ENCODE measurements at places on chromosomes 13 and 19.

DNA sequence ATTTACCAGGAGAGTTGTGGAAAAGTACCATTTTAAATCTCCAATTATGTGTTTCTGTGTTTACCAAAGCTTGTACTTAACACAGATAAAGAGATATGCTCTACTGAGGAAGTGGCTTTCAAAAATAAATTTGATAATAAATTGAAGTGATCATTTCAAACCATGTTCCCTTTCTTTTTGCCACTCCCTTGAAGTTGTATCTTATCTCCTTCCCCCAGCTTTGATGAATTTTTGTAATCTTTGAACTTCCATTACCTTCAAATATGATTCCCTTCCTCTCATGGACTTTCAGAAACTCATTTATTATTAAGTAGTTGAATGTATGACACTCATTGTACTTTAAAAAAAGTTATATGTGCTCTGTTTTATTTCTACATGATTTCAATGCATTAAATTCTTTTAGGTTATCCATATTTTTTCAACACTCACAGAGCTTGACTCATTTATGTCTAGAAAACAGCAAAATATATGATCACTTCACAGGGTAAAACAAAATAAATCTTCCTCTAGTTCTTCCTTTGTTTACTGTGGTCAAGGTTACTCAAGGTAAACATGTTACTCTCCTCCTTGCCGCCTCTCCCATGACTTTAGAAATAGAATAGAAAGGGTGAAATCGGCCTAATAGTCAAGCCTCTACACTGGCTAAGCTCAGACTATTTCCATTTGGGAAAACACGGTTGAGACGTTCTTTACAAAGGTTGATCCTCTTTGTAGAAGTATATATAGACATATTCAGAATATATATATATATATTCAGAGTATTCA lies 251.2 kb upstream of the SPRY2 start:
- no peaks in the 10 kb centered on the region for H3K27me3 ChIP-seq
- peaks cover 26% of the 10 kb centered on the region for H3K4me1 ChIP-seq
- no peaks in the 10 kb centered on the region for H3K36me3 ChIP-seq
- peak overlapping the region; percentile 76 for H3K27ac ChIP-seq

GRCh38 chr13:106675311-106675710 lies 107.4 kb upstream of the ARGLU1 start:
- no peak overlapping the region for H3K4me3 ChIP-seq
- H3K27me3 ChIP-seq: no peaks in the 10 kb centered on the region
- no peak overlapping the region for H3K27ac ChIP-seq
- no peak for DNase-seq

GRCh38 chr13:75585153-75585552 lies 35.6 kb downstream of the UCHL3 start:
- H3K4me3 ChIP-seq: no peak overlapping the region
- H3K36me3 ChIP-seq: peaks cover 52% of the 10 kb centered on the region
- no peak for DNase-seq

- H3K4me3 ChIP-seq: no peak overlapping the region
- no peaks in the 10 kb centered on the region for H3K27me3 ChIP-seq
- no peaks in the 10 kb centered on the region for H3K36me3 ChIP-seq
- H3K27ac ChIP-seq: no peak overlapping the region
- peaks cover 10% of the 10 kb centered on the region for H3K4me1 ChIP-seq
- no peak for DNase-seq
Measured at GRCh38 chr13:80946008-80946802, 605.3 kb upstream of the SPRY2 start.

DNA sequence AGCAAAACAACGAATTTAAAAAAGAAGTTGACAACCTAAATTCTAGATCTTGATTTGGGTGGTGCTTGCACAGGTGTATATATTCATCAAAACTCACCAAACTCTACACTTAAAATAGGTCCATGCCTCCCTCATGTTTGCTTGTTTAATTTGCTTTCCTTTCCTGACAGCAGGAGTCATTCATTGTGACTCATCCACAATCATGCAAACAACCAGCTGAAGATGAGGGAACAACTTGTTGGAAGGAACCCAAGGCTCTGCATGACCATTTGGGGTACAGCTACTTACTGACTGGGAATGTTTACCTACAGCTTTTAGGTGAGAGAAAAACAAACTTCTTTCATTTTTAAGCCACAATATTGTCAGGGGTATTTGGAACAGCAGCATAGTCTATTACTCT lies 96.6 kb downstream of the RXFP2 start:
- no peaks in the 10 kb centered on the region for H3K36me3 ChIP-seq
- no peaks in the 10 kb centered on the region for H3K4me1 ChIP-seq
- DNase-seq: no peak
- no peak overlapping the region for H3K4me3 ChIP-seq
- peaks cover 19% of the 10 kb centered on the region for H3K27me3 ChIP-seq

DNA sequence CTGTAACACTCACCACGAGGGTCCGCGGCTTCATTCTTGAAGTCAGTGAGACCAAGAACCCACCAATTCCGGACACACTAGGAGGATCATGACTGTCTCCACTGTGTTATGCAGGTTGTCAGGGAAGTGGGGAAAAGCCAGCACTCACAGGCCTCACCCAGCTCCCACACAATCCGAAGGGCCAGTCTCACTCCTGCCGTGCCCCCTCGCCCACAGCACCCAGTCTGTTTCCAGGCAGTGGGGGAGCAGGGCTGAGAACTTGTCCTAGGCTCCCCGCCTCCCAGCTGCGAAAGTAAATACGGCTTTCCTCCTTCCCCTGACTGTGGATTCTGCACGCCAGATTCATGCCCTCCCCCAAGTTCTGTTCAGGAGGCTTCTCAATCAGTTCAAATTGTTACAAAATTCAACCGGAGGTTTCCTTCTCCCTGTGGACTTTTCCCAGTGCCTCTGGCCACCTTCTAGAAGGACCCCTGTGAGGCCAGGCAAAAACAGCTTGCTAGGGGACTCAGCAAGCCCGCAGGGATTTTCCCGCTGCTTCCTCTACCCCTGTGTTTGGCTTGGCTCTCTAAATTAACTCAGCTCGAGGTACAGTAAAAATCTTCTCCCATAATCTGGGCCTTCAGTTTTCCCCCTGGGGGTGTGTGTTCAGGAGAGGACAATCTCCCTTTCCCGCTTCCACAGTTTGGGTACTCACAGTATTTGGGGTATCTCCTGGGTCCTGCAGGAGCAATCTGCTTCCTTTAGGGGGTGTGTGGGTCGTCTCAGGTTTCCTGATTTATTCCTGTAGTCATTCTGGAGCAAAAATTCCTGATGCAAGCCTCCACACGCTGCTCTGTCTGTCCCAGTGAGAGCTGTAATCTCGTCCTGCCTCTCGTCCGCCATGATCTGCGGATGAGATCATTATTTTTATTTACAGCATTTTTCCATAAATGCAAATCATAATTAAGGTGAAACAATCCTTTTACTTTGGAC lies 899.8 kb downstream of the GPC5 start:
- H3K27me3 ChIP-seq: peaks cover 4% of the 10 kb centered on the region
- H3K27ac ChIP-seq: peak overlapping the region; percentile 92
- no peaks in the 10 kb centered on the region for H3K36me3 ChIP-seq
- DNase-seq: no peak
- peaks cover 9% of the 10 kb centered on the region for H3K4me1 ChIP-seq

DNA sequence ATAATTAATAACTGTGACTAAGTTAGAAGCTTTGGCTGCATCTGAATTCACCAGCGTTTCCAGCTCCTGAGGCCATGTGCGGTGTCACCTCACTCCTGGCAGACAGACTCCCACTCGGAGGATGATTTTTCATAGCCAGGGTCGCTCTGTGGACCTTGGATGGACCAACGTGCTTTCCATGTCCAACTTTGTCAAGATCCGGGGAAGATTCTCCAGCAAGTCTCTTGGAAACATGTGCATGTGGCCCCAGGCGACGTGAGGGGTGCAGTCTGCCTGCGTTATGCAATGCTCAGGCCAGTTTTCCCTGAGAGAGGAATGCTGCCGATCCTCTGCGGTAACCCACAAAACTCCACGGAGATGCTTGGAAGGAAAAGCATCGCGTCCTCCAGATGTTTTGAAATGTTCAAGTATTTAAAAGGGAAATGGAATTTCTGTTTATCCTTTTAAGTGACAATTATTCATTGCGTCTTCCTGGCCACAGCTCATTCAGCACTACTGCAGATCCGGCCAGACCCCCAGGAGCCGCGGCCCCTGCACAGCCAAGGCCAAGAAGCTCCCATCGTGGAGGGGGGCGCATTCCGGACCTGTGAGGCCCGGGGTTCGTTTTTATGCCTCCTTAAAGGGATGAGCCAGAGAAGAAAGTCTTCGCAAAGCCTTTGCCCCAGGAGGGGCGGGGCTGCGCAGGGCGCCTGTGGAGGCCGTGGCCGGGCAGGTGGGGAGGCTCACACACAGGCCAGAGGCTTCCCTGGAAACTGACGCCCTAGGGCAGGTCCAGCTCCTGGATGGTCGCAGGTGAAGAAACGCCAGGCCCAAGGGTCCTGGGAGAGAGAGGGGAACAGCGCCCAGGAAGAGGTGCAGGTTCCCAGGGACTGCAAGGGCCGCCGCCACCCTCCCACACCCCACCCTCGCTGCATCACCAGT lies 46.0 kb downstream of the C13orf46 start:
- H3K27ac ChIP-seq: no peak overlapping the region
- peaks cover 7% of the 10 kb centered on the region for H3K27me3 ChIP-seq
- H3K4me3 ChIP-seq: no peak overlapping the region
- no peaks in the 10 kb centered on the region for H3K36me3 ChIP-seq

DNA sequence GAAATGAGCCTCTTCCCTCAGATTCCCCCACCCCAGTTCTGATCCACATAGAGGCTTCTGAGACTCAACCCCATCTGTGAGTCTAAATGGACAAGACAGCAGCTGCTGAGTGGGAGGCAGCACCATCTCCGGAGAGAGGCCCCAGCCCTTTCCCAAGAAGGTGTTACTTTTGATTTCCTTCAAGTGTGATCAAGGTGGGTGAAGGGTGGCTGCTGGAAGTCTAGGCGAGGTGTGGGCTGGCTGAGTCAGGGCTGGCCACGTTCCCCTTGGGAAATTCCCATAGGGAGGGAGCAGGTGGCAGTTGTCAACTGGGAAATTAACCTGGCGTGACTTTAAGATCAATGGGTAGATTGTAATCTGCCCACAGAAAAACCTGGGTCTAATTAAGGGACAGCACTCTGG lies 148.0 kb downstream of the FOXO1 start:
- H3K27me3 ChIP-seq: peaks cover 6% of the 10 kb centered on the region
- H3K4me1 ChIP-seq: no peaks in the 10 kb centered on the region
- H3K4me3 ChIP-seq: no peak overlapping the region
- DNase-seq: no peak

GRCh38 chr13:85013006-85013405 lies 786.2 kb downstream of the SLITRK6 start:
- no peaks in the 10 kb centered on the region for H3K4me1 ChIP-seq
- H3K27ac ChIP-seq: no peak overlapping the region
- no peak for DNase-seq
- no peaks in the 10 kb centered on the region for H3K36me3 ChIP-seq
- H3K4me3 ChIP-seq: no peak overlapping the region

- peaks cover 11% of the 10 kb centered on the region for H3K27me3 ChIP-seq
- H3K4me3 ChIP-seq: no peak overlapping the region
- no peaks in the 10 kb centered on the region for H3K36me3 ChIP-seq
- no peaks in the 10 kb centered on the region for H3K4me1 ChIP-seq
- H3K27ac ChIP-seq: no peak overlapping the region
- DNase-seq: peak; percentile 20
Measured at GRCh38 chr19:31548941-31549340, 199.7 kb upstream of the TSHZ3 start.

DNA sequence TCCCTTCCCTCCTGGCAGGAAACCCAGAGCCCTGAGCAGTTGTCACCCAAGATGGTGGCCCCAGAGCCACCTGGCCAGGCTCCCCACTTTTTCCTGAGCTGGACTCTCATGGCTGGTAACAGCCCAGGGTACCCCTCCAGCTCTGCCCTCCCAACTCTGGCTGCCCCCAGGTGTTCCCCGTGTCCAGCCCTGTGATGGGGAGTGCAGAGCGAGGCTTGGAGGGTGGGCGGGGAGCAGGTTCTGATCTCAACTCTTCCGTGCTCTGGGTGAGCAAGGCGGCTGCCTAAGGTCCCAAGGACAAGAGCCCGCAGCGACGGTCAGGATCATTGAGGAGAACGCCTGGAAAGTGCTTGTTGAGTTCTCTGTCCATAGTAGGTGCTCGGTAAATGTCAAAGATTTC lies 54.7 kb upstream of the GAS6 start:
- DNase-seq: no peak
- H3K27ac ChIP-seq: no peak overlapping the region
- peaks cover 5% of the 10 kb centered on the region for H3K36me3 ChIP-seq
- H3K27me3 ChIP-seq: peaks cover 22% of the 10 kb centered on the region
- H3K4me1 ChIP-seq: peaks cover 5% of the 10 kb centered on the region

- H3K27me3 ChIP-seq: peaks cover 2% of the 10 kb centered on the region
- H3K4me3 ChIP-seq: no peak overlapping the region
- DNase-seq: no peak
- no peaks in the 10 kb centered on the region for H3K4me1 ChIP-seq
- H3K27ac ChIP-seq: no peak overlapping the region
Measured at GRCh38 chr13:39556866-39557265, 46.1 kb downstream of the LHFPL6 start.

DNA sequence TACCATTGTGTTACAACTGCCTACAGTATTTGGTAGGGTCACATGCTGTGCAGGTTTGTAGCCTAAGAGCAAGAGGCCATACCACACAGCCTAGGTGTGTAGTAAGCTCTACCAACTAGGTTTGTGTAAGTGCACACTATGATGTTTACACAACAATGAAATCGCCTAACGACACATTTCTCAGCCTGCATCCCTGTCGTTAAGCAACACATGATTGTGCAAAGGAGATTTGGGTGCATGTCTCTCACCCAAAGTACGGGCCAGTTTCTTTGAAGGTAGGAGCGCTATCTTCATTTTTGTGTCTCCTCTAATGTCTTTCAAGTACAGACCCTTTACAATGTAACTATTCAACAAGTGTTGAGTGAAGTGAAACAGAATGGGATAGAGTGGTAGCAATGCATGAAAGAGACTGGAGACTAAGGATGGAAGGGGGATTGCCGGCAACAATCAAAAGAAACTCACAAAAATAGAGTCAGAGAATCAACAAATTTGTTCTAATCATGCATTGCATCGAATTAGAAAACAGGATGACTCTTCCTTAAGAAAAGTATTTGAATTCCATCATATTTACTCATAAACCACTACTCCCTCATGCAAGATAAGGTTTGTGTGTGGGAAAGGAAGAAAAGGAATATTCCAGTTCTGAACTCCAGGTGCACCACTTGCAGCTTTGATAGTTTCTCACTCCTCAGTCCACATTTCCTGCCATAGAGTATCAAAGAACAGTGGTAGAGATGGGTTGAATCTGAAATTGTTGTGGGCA lies 60.2 kb upstream of the TNFRSF19 start:
- peaks cover 67% of the 10 kb centered on the region for H3K4me1 ChIP-seq
- no peak overlapping the region for H3K4me3 ChIP-seq
- H3K36me3 ChIP-seq: no peaks in the 10 kb centered on the region
- no peak overlapping the region for H3K27ac ChIP-seq

DNA sequence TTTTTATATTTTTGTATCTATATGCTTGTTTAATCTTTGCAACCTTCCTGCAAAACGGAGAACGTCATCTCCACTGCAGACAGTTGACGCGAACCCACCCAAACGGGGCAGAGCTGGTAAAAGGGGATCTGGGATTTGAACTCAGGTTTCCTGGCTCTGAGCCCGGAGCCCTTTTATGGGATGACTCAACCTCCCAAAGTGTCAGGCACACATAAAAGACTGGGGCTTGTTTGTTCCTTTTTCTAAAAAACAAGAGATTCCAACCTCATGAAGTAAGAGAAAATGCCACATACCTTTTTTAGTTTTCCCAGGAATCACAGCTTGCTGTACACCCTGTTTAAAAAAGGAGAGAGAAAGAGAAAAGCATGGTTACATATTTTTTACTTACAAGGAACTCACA lies 78.9 kb downstream of the GADD45B start:
- H3K4me1 ChIP-seq: peaks cover 44% of the 10 kb centered on the region
- H3K27me3 ChIP-seq: no peaks in the 10 kb centered on the region
- no peaks in the 10 kb centered on the region for H3K36me3 ChIP-seq
- peak overlapping the region; percentile 89 for H3K27ac ChIP-seq
- DNase-seq: no peak
